Activated naive CD8-positive, alpha-beta T cell treated with anti-CD3 and anti-CD28 coated beads for 36 hours (primary cell): ENCODE measurements at places on chromosomes 2 and 18. TPM values are rescaled to one million over a fixed set of nuclear protein-coding genes. Genes with fewer than 3 reads are reported as not detected.

Gene GALNT14
- total RNA-seq, result 2.1 TPM

Gene POTEI
- not detected for total RNA-seq

Gene PELI1
- 39.1 TPM for total RNA-seq

Gene KCNG2
- not detected for total RNA-seq

Gene SP140L
- 38.8 TPM for total RNA-seq
